Activated CD8-positive, alpha-beta memory T cell treated with anti-CD3 and anti-CD28 coated beads for 1 hour (primary cell): ENCODE measurements at places on chromosomes 2 and 18.

DNA sequence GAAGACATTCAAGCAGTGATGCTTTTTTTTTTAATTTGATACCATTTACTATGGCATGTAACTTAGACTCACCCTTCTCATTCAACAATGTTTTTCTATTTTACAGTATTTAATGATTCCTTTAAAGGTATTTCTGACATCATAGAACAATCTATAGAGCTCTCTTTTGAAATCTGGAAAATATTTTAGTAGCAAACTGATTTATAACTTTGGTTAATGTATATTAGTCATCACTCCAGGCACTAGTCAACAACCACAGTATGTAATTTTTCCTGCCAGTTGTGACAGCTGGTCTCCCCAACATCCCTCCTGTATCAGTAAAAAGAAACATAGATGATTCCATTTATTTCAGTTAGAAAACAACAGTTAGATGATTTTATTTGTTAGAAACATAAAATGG is 122.9 kb downstream of the LCLAT1 start:
- DNase-seq, result no peak

DNA sequence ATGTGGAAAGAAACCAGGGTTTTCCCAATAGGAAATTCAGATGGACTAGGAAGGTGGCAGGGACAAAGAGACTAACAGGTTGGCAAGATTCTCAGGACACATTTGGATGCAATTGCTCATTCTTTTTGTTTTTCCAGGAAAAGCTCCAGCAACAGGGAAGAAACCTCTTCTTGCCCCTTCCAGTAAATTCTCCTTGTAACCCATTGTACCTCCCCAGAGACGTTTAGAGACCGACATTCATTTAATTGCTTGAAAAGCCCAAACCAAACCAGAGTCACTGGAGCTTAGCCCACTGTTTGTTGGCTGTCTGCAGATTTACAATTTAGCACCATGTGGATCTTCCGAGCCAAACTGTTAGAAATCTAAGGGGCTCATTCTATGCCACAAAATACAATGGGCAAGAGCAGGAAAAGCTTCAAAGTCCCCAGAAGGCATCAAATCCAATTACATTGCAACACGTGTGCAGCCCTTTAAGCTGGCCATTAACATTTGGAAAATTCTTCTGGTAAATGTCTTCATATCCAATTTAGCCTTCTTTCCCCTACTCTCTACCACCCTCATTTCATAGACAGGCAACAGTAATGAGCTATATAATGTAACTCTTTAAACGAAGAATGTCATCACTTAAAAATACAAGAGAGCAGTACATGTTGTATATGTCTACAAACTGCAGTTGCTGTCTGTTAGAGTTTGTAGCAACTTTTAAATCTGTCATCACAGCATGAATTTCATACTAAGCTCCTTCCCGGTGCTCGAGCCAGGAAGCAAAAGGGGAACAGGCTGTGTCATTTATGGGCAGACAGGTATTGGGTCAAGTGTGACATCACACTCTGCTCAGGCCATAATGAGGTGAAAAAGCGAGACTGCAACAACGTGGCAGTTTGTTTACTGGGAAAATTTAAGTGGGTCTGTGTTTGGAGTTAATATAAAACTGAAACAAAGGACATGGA is 235.6 kb upstream of the HNRNPA3 start:
- no peak for DNase-seq

GRCh38 chr2:106269591-106270291 is 75.6 kb upstream of the UXS1 start:
- no peak for DNase-seq

GRCh38 chr2:109125593-109126500 is 3.2 kb upstream of the SH3RF3 start:
- no peak for DNase-seq

DNA sequence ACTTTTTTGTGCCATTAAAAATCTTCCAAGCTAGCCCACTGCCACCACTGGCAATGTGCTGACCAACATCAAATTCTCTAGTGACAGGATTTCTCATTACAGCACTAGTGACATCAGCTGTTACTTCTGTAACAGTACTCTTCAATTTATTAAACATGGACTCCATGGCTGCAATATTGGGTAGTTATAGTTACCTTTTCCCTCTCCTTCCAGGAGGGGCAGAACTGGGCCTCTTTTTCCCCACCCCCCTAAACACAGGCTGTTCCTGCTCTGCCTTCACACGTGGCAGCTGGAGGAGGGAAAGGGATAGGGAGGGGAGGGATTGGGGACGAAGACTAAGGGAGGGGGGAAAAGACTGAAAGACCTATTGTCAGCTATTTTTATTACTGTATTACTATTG is 38.1 kb downstream of the TRAK2 start:
- DNase-seq, result no peak

DNA sequence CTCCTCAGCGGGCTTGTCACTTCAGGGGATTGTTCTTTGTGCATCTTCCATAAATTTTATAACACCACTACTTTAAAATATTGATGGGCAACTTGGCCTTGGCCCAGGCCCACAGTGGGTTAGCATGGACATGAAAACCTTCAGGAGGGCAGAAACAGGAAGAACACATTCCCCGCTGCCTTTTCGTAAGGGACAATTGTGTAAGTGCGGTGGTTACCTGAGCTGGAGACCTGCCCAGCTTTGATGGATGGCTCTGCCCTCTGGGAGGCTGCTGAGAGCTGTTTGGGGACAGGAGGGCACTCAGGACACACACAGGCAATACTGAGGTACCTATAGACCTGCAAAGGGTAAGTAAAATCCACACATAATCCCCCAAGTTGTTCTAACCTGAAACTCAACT is 46.8 kb downstream of the FECH start:
- DNase-seq, result no peak

- no peak for DNase-seq
These were observed 23.9 kb downstream of the NBEAL1 start for GRCh38 chr2:203038586-203038985.

DNA sequence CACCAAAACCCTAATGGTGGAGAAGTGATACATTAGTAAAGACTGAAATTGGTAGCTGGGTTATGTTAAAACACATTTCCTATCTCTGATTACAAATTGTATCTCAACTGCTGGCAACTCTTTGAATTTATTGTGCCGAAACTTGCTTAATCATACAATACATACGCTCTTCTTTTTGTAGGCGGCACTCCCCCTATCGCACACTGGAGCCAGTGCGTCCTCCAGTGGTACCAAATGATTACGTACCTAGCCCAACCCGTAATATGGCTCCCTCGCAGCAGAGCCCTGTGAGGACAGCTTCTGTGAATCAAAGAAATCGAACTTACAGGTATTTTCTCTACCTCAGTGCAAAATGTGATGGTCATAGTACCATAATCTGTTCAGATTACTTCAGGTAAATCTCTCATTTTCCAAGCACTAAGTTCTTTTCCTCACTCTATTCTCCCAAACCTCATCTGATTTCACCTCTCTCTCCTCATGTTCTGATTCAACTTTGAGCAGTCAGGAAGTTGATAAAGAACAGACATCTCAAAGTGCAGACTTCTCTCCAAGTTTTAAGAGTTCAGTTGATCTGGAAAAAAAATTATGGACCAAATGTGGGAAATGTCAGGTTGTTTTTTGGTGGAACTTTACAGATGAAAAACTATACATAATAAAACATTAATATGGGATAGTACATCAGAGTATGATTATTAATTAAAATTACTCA is 66.5 kb downstream of the ABI2 start:
- DNase-seq, result no peak

DNA sequence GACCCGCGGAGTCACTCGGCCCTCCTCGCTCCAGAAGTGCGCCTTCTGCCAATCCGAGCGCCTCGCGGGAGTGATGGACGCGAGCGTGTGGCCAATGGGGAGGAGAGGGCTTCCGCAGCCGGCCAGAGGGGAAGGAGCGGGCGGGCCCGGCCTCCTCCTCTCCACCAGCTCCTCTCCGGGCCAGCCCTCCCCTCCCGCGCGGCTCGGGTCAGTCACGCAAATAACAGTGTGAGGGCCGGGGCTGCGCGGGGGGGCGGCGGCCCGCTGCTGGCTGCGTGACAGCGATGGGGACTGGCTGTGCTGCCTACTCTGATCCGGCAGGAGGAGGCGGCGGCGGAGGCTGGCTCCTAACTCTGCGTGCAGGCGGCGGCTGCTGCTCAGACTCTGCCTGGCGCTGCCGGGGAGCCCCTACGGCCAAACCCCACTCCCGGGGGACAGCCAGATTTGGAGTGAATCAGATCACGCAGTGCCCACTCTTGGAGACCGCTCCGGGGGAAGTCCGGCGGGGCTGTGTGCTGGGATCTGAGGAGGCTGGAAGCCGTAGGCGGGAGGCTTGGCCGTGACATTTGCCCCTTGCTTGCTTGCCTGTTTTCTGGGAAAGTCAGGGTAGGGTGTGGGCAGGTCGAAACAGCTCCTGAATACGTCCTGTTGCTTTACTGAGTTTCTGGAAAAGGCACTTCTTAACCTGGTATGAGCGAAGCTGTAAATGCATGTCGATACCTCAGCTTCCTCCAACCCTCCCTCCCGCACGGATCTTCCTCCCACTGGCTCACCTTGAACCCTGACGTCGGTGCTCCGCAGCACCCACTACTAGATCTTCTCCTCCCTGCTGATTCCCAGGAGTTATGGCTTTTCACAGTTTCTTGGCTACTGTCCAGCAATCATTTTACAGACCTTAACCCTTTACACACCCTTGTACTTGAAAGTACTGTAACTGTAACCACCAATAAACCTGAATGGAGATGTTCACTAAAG is 97.9 kb upstream of the SERTAD2 start:
- DNase-seq, result peak; percentile 6
